ENCODE measurements at places on chromosomes 13 and 19. TPM values are rescaled to one million over a fixed set of nuclear protein-coding genes. Genes with fewer than 3 reads are reported as not detected.

GRCh38 chr13:33479105-33479504 is 193.6 kb upstream of the STARD13 start:
- DNase-seq, result no peak

DNA sequence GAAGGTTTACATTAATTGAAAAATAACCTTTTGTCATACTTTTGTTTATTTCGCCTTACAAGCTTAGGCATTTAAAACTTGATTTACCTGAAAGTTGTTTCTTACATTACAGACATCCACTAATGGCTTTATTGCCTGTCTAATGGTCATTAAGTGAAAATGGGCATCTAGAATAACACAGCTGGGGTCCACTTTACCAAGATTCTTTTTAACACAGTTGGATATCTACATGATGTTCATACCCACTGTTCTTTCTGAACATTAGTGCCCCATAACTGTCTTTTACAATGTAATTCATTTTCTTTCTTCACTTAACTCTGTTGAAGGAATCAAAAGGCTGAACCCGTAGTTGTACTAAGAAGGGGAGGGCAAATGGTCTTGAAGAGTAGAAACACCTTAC is 19.8 kb upstream of the KLHL1 start:
- no peak for DNase-seq

- DNase-seq, result no peak
Measured at GRCh38 chr13:34258646-34259386, 440.9 kb downstream of the RFC3 start.

- DNase-seq, result no peak
Measured at GRCh38 chr19:10717054-10717355, 874 bp upstream of the DNM2 start.

- peak; percentile 47 for DNase-seq
Measured at GRCh38 chr19:49475191-49475917, 1.3 kb downstream of the FLT3LG start.

GRCh38 chr19:16062789-16063188 is 13.5 kb upstream of the TPM4 start:
- peak; percentile 76 for DNase-seq

DNA sequence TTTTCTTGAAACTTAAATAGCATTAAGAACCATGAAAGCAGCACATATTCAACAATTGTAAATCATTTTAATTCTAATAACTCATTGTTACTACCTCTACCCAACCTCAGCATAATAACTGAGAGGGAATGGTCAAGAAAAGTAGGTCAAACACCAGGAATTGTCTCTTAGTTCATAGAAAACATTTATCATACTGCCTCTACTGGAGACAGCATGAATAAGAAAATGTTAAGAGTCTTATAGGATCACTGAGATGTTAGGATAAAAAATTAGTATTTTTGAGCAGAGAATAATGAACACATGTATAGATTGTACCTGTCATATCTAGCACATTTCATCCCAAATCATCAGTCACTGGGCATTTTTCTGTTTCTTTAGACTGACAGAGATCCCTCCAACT is 515.3 kb downstream of the PCDH9 start:
- no peak for DNase-seq

- peak; percentile 56 for DNase-seq
Measured at GRCh38 chr19:42276821-42277220, 7.8 kb downstream of the CIC start.

TSKS gene
- total RNA-seq, result 0.81 TPM

DNA sequence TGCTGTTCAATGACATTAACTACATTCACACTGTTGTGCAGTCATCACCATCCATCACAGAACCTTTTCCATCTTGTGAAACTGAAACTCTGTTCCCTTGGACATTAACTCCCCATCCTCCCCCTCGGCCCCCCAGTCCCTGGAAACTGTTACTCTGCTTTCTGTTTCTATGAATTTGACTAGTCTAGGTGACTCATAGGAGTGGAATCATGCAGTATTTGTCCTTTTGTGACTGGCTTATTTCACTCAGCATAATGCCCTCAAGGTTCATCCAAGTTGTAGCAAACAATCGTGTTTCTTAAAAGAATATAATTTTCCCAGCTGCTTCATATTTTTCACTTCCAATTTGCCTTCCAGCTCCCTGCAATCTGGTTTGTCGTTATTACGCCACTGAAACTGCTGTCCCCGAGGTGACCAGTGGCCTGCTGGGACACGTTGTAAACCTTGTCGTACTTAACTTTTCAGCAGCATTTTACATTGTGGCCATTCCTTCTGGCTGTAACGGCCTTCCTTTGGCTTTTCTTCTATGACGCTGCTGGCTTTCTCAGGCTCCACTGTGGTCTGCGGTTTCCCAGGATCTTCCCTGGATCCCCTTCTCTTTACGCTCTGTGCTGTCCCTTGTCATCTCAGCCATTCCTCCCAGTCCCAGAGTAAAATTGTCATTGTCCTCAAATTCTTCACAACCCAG is 74.0 kb downstream of the DHRS12 start:
- DNase-seq, result peak; percentile 77

ONECUT3 gene
- not detected for total RNA-seq

- DNase-seq, result no peak
Measured at GRCh38 chr13:90652036-90652435, 695.5 kb upstream of the MIR17HG start.

TDRD12 gene
- not detected for total RNA-seq

GRCh38 chr13:96473526-96474180 is 383.7 kb downstream of the HS6ST3 start:
- no peak for DNase-seq

DNA sequence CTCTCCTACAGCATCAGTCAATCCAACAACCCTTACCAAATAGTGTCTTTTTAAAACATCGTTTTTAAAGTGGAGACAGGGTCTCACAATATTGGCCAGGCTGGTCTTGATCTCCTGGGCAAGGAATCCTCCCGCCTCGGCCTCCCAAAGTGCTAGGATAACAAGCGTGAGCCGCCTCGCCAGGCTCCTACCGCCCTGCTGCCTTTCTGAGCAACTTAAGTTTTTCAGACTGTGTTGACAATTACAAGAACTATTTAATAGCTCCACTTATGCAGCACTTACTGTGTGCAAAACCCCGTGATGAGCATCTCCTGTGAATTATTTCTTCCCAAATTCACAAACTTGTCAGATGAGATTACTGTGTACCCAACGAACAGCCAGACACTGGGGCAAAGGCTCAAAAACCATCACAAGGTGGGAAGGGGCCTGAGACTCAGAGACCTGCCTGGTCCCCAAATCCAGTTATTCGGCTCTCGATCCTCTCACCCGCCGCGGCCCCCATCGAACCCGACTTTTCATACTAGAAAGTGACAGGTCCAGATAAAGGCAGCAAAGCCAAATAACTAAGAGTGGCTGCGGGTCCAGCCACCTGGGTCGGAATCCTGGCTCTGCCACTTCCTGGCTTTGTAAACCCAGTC is 581 bp downstream of the RPL18 start:
- no peak for DNase-seq

- no peak for DNase-seq
Measured at GRCh38 chr19:21602082-21602658, 96.8 kb downstream of the ZNF429 start.

GAPDHS gene
- total RNA-seq, result not detected

- DNase-seq, result no peak
Measured at GRCh38 chr19:1360126-1360817, 23.4 kb upstream of the NDUFS7 start.

- DNase-seq, result peak; percentile 84
Measured at GRCh38 chr13:40401911-40402776, 264.3 kb downstream of the FOXO1 start.

- DNase-seq, result no peak
Measured at GRCh38 chr13:72253754-72254153, 386.8 kb upstream of the DACH1 start.

- no peak for DNase-seq
Measured at GRCh38 chr13:73902296-73902695, 231.9 kb downstream of the KLF12 start.

GRCh38 chr13:109846185-109846584 is 59.8 kb upstream of the IRS2 start:
- DNase-seq, result no peak

DNA sequence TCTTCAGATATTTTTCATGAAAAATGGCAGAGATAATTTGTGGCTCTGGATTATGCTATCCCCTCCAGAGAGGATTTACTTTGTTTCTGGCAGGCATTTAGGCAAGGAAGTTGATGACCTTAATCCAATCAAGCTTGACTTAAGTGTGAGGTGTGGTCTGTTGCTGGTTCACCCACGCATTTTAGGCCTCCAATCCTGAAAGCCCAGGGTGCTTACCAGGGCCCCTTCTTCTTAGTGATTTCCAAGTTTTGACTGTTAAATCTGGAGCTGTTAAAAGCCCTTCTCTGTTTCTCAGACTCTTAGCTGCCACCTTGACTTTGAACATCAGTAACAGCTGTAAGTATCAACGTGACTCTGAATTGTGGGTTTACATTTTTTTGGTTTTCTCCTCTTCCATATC is 161.8 kb downstream of the DNAJC15 start:
- DNase-seq, result no peak

SELENOV gene
- not detected for total RNA-seq

- DNase-seq, result no peak
Measured at GRCh38 chr13:106284358-106284757, 251.1 kb downstream of the EFNB2 start.

Measured in activated CD8-positive, alpha-beta T cell treated with anti-CD3 and anti-CD28 coated beads for 36 hours (primary cell).